ENCODE measurements at places on chromosomes 6 and 20.
A peak's percentile ranks its signal among the peaks of the same experiment; 100 is the strongest.

- peak; percentile 7 for DNase-seq
Observed at GRCh38 chr6:37314487-37315156, 39.2 kb upstream of the RNF8 start.

GRCh38 chr6:142898927-142899895 is 45.8 kb downstream of the HIVEP2 start:
- no peak for DNase-seq

- DNase-seq = no peak
Observed at GRCh38 chr20:4434681-4435080, 287.0 kb upstream of the PRND start.

DNA sequence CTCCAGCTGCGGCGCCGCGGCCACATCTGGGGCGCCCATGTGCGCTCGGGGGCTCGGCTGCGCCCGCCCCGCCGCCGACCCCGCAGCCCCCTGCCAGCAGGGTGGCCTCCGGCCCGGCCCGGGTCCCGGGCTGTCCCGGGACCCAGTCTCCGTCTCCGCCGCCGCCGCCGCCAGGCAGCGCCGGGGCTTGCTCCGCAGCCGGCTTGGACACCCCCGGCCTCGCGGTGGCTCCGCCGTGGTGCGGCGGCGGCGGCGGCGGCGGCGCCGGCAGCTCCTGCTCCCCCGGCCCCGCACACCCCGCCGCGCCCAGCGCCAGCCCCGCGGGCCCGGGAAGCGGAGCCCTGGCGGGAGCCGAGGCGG is 219 bp downstream of the ISM1 start:
- DNase-seq = no peak

DNA sequence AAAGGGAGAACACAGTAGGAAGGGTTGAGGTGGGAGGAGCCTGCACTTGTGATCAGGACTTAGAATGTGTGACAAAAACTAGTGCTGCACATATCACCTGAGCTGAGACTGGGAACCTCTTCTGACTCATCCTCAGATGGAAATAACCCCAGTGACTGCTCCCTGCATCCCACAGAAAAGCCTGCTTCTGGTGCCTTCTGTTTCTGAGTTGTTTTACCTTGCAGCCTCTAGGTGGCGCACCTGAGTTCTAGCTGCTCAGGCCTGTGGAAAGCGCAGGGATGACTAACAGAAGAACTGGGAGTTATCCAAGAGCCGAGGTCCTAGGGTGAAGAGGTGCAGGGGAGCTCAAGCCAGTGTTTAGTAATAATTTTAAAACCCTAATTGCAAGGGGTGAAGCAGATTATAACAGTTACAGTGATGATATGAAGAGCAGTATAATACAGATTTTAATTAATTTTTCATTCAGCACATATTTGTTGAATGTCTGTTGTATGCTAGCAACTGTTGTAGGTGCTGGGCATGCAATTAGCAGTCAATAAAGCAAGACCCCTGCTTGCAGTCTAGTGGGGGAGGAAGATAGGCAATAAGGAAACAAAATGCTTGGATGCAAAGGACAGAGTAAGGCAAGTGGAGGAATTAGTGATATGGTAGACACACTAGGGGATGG is 302.5 kb downstream of the DHX35 start:
- DNase-seq = peak; percentile 44

GRCh38 chr20:14538433-14538832 is 201.0 kb upstream of the FLRT3 start:
- DNase-seq = no peak

GRCh38 chr20:61306937-61307475 is 54.9 kb downstream of the CDH4 start:
- DNase-seq = no peak

DNA sequence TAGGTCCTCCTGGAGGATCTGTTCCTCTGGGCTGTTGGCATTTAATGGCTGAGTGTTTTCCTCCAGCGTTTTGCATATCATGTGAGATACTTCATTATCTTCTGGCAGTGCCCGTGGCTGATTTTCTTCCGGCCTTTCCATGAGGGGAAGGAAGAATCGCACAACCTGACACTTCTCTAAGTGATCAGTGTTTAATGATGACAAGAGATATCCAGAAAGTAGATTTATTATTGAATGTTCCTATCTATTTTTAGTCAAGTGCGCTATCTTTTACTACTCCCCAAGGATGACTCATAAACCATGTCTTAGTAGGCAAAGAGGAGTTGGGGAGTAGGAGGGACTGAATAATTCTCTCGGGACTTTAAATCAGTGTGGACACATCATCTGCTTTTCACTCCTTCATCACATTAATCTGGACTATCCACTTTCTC is 149.7 kb downstream of the PLCB4 start:
- no peak for DNase-seq

DNA sequence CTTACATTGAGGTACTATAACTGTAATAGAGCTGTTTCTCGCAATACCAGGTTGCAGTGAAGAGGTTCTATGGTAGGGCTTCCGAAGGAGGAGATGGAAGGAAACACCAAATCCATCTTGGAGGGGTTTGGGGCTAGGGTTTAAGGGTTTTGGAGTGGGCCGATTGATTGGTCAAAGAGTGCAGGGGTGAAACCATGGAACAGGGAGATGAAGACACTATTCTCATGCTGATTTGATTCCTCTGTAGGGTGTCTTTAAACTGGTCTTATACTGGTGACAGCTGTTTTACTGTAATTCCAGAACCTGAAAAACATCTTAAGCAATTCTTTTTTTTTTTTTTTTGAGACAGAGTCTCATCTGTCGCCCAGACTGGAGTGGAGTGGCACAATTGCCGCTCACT is 7.8 kb downstream of the SMIM13 start:
- no peak for DNase-seq

DNA sequence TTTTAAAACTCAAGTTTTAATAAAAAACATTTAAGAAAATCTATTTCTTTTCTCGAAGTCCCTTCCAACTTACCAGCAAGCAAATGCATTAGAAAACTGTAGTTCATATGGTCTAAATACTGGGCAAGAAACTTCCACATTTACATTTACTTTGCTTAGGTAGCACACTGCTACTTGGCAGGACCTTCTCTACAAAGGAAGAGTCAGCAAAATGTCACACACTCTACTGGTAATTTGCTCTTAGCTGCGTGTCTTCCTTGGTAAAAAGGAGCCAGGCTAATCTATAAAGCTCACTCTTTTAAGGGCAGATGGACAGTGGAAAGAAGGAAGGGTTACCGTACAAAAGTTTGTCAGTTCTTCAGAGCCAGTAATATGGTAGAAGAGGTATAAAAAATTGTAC is 45.7 kb downstream of the MAP3K7 start:
- no peak for DNase-seq

DNA sequence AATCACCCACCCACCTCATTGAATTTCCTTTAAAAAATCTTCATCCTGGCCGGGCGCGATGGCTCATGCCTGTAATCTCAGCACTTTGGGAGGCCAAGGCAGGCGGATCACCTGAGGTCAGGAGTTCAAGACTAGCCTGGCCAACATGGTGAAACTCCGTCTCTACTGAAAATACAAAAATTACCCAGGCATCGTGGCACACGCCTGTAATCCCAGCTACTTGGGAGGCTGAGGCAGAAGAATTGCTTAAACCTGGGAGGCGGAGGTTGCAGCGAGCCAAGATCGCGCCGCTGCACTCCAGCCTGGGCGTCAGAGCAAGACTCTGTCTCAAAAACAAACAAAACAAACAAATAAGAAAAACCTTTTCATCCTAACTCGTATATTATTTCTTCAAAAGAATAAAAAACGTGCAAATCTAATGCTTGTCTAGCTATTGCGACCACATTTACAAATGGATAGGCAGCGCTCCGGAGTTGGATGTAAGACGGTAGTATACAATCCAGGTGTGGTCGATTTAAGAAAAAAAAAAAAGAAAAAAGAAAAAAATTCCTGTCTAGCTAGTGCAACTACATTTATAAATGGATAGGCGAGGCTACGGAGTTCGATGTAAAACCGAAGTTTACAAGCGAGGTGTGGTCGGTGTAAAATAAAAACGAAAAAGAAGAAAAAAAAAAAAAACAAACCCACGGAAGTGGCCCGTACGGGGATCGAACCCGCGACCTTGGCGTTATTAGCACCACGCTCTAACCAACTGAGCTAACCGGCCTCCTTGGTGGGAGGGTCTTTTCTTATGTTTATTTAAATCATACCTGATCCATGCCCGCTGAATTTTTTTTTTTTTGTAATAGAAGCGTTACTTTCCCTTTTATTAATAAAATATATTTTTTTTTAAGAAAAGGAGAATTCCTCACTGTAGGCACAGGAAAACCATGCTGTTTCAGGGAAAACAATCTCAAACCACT is 70.7 kb upstream of the PRSS16 start:
- no peak for DNase-seq

DNA sequence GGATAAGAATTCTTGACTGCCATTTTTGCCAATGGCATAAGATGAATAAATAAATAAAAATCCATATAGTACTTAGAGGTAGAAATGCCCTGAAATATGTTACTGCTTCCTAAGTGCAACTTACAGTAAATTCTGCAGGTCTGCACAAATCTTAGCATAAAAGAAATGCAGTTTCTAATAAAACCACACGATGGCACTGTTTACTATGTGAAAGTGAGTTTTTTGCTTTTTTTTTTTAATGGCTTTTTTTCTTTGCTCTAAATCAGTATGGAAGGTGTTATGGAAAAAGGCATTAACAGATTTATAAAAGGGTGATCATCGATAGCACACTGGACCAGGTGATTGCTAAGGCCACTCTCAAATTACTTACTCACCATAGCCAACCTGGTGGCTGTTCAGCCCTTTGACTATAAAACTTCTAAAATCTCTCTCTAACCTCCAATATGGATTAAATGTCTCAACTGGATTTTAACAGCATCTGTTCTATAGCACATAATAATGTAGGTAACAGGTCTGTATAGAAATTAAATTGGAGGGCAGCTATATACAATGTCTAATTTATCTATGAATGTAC is 45.8 kb downstream of the AHI1 start:
- DNase-seq = no peak

DNA sequence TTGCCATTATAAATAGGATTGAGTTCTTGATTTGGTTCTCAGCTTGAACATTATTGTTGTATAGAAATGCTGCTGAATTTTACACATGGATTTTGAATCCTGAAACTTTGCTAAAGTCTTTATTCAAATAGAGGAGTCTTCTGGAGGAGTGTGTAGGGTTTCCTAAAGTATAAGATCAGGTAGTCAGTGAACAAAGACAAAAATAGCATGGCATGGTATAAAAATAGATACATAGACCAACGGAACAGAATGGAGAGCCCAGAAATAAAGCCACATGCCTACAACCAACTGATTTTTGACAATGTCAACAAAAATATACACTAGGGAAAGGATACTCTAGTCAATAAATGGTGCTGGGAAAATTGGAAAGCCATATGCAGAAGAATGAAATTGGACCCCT is 740.1 kb downstream of the QKI start:
- DNase-seq = no peak

GRCh38 chr6:131787766-131788712 is 19.8 kb upstream of the ENPP1 start:
- no peak for DNase-seq

GRCh38 chr20:7496394-7496991 is 443.8 kb downstream of the HAO1 start:
- DNase-seq = no peak

DNA sequence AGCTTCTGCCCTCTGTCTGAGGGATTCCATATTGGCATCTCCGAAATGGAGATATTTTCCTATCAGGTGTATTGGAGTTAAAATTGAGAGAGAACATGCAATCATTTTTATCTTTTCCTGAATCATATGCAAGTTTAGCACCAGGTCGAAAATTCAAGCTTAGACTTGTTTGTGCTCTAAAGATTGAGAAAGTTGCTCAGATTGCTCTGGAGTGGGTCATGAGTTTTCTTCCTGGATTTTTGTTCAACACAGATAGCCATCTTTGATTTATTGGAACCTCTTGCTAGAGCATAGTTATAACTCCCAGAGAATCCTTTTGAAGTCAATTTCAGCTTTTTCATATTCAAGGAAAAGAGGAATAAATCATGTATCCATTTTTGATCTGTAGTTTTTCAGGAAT is 373.5 kb upstream of the FLRT3 start:
- DNase-seq = no peak

- no peak for DNase-seq
Observed at GRCh38 chr6:152905551-152906299, 77.1 kb downstream of the FBXO5 start.

- DNase-seq = no peak
Observed at GRCh38 chr6:157961153-157961831, 20.4 kb upstream of the SYNJ2 start.

- DNase-seq = peak; percentile 7
Observed at GRCh38 chr6:3773678-3774298, 22.3 kb upstream of the PXDC1 start.

- DNase-seq = no peak
Observed at GRCh38 chr6:8200255-8200654, 97.9 kb upstream of the EEF1E1 start.

- DNase-seq = peak; percentile 7
Observed at GRCh38 chr6:19999319-20000191, 162.4 kb downstream of the ID4 start.

GRCh38 chr20:47237715-47238114 is 118.8 kb downstream of the ZMYND8 start:
- no peak for DNase-seq

- DNase-seq = no peak
Observed at GRCh38 chr6:148508401-148509041, 165.9 kb downstream of the SASH1 start.

DNA sequence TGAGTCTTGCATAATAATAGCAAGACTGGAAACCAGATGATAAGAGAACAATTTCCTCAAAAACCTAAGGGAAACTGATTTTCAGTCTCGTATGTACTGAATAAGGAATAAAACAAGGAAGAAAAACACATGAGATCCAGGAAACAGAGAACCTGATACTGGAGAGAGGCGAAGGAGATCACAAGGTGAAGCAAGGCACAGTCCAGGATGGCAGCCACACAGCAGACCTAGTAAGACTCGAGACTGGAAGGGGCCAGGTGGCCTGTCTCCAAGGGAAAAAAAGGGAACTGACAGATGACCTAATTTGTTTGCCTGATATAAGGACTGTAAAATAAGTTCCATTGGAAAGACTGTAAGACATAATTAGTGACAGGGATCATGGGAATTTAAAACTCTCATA is 71.1 kb downstream of the TASP1 start:
- no peak for DNase-seq

DNA sequence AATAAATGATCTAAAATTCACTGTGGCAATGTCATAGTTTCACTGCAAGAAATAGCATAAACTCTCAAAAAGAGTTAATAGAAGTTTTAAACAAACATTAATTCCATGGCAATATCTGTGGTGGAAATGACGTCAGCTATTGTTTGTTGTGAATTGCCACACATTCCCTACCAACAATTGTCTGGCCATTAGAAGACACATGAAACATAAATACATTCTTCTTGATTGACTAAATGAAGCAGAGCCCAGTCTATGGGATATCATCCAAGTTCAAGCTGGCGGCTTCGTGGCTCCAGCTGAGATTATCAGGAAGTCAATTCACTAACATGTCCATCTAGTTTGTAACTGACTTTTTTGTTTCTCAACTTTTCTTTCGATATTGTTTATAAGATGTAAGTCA is 369.0 kb downstream of the ARHGAP18 start:
- no peak for DNase-seq

GRCh38 chr6:39181333-39181732 is 47.9 kb downstream of the KCNK5 start:
- no peak for DNase-seq

- no peak for DNase-seq
Observed at GRCh38 chr6:9103876-9104521, 668.7 kb upstream of the SLC35B3 start.
